Activated T-cell treated with anti-CD3 and anti-CD28 coated beads for 1 hour (primary cell): ENCODE measurements at places on chromosomes 7 and 10.

DNA sequence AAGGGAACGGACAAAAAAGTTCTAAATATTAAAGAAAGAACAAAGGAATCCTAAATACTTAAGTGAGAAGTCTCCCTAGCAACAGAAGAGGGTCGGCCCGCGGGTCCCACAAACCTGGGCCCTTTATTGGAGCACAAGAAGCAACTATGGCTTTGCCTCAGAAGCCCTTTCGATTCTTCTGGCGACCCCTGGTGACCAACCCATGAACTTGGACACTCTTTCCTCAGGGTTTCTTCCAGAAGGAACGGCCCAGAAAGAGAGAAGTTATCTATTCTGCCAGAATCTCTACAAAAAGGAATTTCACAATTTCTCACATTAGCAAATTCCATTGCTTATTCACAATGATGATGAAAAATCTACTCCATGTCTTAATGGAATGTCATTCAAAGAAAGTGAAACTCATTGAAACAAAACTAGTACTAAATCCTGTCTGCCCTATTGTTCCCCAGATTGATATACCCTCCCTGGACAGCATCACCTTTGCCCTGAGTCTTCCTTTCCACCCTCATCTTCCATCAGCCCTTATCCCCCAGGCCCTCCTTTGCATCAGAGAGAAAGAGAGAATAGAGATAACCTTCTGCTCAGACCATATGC is 43.7 kb downstream of the CPVL start:
- DNase-seq, result no peak

- DNase-seq, result no peak
Observed at GRCh38 chr10:49605939-49606509, 4.1 kb upstream of the SLC18A3 start.

DNA sequence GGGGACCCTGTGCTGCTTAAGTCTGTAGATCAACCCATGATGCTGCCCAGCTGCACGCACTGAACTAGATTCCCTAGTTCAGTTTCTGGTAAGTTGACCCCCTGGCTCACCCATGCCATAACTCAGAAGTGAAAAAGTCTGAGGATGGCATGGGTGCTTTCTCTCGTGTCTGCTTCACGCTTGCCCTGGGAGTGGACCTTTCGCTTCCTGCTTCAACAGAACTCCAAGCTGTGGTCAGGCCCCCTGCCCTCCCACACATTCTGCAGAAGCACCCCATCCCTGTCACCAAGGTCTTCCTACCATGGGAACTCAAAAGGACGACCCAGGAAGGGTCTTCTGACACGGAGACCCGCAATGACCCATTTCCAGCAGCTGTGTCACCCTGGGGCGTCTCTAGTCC is 39.9 kb downstream of the LRRC18 start:
- DNase-seq, result no peak

GRCh38 chr10:128881086-128881485 is 586.0 kb upstream of the MGMT start:
- no peak for DNase-seq

GRCh38 chr7:39609113-39609934 is 14.0 kb upstream of the RALA start:
- DNase-seq, result no peak

GRCh38 chr10:79111427-79111826 is 42.7 kb downstream of the ZMIZ1 start:
- no peak for DNase-seq

- DNase-seq, result no peak
Observed at GRCh38 chr10:129294944-129295343, 172.1 kb upstream of the MGMT start.

DNA sequence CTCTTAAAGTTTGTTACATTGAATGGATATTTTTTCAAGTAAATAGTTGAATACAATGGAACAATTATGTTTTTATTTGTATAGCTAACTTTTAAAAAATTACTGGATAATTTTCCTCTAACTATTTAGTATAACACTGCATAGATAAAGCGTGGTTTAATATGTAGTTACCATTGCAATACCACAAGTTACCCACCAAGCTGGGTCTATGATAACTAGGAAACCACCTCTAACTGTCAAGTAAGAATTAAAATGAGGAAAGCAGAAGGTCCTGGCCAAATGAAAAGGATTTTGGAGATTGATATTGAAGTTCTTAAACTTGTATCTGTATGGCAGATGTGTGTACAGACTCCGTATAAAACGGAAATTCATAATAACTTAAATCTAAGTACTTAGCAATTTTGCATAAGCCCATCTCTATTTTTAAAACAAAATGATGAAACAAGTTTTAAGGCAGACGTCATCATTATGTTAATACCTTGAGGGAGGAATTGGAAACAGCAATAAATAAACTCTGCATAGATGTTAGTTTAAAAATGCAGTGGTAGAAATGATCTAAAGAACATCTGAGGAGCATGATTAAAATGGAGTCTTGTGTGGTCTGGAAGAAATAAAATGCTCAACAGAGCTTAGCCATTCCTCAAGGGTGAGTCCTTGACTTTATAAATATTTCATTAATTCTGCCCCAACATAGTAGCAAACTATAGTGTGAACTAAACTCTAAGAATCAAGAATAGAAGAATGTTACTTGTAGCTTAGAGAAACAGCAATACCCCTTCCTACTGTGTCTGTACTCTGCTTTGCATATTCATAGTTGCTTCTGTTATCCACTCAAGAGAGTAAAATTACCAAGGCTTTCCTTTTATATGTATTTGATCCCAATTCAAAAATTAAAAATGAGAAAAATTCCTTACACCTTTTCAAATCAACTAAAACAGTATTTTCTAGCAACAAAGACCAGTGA is 206.4 kb upstream of the FERD3L start:
- DNase-seq, result no peak

DNA sequence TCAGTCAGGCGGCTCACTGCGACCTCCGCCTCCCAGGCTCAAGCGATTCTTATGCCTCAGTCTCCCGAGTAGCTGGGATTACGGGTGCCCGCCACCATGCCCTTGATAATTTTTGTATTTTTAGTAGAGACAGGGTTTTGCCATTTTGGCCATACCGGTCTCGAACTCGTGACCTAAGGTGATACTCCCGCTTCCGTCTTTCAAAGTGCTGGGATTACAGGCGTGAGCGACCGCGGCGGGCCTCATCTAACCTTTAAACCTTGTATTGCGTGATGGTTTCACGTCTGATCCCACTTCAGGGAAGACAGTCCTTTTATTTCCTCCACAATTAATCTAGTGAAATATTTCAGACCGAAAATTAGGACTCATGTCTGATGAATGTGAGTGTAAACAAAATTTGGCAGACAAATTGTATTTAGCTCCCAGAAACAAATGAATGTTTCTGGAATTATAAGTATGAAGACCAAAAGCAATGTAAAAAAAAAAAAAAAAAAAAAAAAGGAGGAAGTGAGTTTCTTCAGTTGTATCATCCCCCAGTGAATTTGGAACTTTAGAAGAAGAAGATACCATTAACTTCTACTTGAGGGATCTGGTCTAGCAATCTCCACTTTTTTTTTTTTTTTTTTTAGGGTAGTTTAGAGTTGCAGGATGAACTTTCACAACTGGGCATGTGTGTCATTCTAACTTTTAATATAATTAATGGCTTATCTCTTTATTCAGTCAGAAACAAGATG is 1.6 kb downstream of the NUP42 start:
- no peak for DNase-seq

- no peak for DNase-seq
Observed at GRCh38 chr7:11896663-11897062, 64.7 kb upstream of the THSD7A start.

- DNase-seq, result no peak
Observed at GRCh38 chr10:71436268-71437125, 39.8 kb downstream of the CDH23 start.

- no peak for DNase-seq
Observed at GRCh38 chr10:22666287-22667092, 47.9 kb downstream of the PIP4K2A start.

DNA sequence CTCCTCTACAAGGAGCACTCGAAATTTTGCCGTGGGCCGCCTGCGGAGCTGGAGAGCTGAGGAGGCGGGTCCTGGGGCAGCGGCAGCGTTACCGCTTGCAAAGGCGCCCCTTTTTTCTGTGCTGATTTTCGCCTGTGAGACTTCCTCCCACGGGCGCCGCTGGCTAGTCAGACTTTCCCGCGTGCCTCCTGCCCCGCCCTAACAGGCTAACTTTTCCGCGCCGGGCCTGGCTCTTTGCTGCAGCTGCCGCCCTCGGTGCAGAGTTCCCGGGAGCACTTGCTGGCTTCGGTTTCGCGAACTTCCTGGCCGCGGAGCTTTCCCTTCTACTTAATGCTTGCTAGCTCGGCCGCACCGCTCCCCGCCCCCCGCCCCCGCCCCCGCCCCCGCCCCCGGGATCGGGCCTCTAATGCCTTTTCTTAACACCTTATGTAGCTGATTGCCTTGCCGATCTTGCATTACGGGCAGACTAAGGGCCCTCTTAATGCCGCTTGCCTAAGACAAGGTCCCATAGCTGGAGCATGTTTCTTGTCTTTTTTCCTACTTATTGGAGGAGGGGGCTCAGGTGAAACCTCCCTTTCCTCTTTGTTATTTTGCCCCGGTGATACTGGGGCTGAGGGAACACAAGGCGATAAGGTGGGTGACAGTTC is 37.9 kb upstream of the RASGEF1A start:
- DNase-seq, result peak; percentile 50

- no peak for DNase-seq
Observed at GRCh38 chr7:42262964-42263363, 26.0 kb upstream of the GLI3 start.

DNA sequence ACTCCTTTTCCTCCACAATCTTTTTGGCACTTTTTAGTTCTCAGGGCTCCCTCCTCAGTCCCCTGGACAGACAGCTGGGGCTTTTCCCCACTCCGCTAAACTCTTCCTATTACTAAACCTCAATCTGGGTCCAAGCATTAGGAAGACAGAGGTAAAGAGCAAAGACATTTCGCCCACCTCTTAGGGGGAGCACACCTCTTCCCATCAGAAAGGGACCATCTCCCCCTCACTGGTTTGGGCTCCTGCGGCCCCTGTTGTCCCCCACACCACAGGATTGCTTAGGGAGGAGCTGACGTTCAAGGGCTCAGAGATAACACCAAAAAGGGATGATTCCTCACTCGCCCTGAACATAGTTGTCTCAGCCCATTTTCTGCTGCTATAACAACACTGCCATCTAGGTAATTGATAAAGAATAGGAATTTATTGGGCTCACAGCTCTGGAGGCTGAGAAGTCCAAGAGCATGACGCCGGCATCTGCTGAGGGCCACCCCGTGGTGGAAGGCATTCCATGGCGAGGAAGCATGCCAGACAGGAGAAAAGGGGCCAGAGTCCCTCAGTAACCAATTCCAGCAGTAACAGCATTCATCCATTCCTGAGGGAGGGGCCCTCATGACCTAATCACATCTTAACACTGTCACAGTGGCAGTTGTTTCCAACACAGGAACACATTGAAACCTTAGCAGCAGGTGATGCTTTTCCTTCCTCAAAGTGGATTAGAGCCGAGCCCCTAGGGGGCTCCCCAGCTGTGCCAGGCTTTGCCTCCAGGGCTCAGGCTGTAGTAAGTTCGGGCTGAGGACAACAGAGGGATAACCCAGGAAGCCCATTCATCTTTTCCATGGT is 209.6 kb downstream of the EBF3 start:
- DNase-seq, result no peak

DNA sequence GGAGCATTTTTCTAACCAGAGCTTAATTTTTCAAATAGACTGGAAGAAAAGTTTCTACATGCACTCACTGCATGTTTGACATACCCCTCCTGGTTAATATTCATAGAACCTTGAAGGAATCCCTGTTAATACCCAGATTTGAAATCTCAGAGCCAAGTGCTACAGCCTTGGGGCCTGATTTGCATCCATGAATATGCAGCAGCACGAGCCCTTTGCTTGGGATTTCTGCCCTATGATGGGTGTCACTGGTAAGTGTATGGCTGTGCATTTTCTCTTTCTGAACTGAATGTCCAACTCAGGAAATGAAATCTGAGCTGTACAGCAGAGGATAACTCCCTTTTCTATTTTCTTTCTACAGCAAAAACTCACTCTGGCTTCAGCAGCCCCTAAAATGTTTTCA is 1157.5 kb downstream of the XPNPEP1 start:
- no peak for DNase-seq

DNA sequence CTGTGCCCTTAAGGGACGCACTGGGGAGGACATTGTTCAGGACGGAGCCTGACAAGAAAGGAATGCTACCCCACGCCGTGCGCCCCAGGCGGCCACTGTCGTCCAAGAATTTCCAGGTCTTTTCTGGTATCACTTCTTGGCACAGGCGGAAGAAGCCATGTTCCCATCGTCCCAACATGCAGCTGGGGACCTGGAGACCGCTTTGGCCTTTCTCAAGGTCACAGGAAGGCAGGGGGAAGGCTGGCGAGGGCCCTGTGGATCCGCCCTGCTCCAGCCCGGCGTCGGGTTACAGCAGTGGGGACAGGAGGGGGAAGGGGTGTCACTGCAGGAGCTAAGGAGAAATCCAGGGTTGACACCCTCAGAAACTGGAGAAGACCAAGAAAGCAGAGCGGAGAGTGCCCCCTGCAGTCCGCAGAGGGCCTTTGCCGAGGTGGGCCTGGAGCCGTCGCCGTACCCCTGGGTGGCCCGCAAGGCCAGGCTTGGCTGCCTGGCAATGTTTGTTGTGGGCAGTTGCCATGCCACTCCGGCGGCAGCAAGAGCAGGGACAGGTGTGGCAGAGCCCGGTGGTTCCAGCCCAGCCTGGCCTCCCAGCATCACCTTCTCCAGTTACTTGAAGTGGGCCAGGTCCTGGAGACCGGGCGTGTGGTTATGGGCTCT is 104.1 kb downstream of the LHPP start:
- no peak for DNase-seq

- DNase-seq, result no peak
Observed at GRCh38 chr10:52523696-52524095, 209.6 kb downstream of the DKK1 start.

DNA sequence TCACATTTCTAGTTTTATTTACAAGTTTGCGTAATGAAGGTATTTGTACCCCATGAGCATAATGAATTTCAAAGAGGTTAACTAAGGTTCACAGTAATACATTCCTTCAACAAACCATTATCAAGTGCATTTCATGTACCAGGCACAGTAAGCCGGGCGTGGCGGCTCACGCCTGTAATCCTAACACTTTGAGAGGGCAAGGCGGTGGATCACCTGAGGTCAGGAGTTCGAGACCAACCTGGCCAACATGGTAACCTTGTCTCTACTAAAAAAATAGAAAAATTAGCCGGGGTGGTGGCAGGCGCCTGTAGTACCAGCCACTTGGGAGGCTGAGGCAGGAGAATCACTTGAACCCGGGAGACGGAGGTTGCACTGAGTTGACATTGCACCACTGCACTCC is 4.3 kb upstream of the EIF3A start:
- no peak for DNase-seq

DNA sequence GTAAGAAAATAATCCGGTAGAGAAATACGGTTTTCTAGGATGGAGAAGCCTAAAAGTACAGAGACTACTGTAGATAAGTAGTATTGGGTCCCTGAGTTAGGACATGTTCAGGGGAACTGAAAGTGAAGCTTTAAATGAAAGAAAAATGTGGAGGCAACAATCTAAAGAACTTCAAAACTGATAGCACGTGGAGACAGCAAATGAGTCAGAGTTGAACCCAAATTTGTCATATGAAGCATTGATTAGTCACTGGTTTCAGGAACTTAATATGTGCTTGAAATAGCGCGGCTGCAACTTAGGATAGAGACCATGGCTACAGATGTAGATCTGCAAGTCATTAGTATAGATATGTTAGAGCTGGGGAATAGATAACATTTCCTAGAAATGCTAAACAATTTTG is 1138.6 kb upstream of the SORCS1 start:
- DNase-seq, result no peak

GRCh38 chr7:152144557-152145245 is 119.2 kb downstream of the GALNT11 start:
- DNase-seq, result no peak

- DNase-seq, result no peak
Observed at GRCh38 chr7:99324559-99324958, 1.1 kb upstream of the ARPC1A start.

GRCh38 chr7:150740053-150740452 is 2.8 kb downstream of the GIMAP5 start:
- no peak for DNase-seq
